ENCODE measurements at places on chromosomes 11 and 22. TPM values are rescaled to one million over a fixed set of nuclear protein-coding genes. Genes with fewer than 3 reads are reported as not detected.

Gene FDXACB1
- 0.88 TPM for total RNA-seq

Gene KDM4E
- total RNA-seq, result not detected

Gene GGA1
- total RNA-seq, result 29.4 TPM

Gene API5
- 79.1 TPM for total RNA-seq

Gene BDNF
- 15.6 TPM for total RNA-seq

Gene GALNT18
- 0.96 TPM for total RNA-seq

Gene USH1C
- total RNA-seq, result not detected

Gene FAM83F
- not detected for total RNA-seq

Gene CD3D
- total RNA-seq, result not detected

Gene RANGAP1
- 36.5 TPM for total RNA-seq

Gene KCNQ1OT1
- total RNA-seq, result 0.39 TPM

Gene SCGB1D2
- not detected for total RNA-seq

Gene CBX7
- total RNA-seq, result 1.0 TPM

Gene RTN4R
- total RNA-seq, result 0.91 TPM

Gene ESAM
- 5.6 TPM for total RNA-seq

Gene KCNE3
- 0.52 TPM for total RNA-seq

Gene BATF2
- 1.8 TPM for total RNA-seq

Gene TRIM6
- 2.6 TPM for total RNA-seq

Gene RSF1
- total RNA-seq, result 22.9 TPM

Gene OR52N4
- total RNA-seq, result not detected

Gene TCN2
- total RNA-seq, result 35.7 TPM
